ENCODE measurements at places on chromosomes 4 and X.

- DNase-seq: no peak
Measured at GRCh38 chr4:2961811-2962441, 1.3 kb downstream of the NOP14 start.

DNA sequence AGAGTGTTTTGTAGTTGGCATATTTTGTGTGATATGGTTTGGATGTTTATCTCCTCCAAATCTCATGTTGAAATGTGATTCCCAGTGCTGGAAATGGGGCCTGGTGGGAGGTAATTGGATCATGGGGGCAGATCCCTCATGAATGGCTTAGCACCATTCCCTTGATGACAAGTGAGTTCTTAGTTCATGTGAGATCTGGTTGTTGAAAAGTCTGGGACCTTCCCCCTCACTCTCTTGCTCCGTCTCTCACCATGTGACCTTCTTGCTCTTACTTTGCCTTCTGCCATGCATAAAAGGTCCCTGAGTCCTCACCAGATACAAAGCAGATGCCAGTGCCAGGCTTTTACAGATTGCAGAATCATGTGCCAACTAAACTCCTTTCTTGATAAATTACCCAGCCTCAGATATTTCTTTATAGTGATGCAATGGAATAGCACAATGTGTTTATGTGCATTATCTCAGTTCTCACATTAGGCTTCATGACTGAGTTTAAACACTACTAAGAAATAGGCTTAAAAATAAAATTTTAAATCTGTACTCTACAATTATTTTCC lies 1348.8 kb downstream of the STIM2 start:
- no peak for DNase-seq

GRCh38 chrX:42978655-42979379 lies 200.9 kb upstream of the PPP1R2C start:
- DNase-seq: no peak

DNA sequence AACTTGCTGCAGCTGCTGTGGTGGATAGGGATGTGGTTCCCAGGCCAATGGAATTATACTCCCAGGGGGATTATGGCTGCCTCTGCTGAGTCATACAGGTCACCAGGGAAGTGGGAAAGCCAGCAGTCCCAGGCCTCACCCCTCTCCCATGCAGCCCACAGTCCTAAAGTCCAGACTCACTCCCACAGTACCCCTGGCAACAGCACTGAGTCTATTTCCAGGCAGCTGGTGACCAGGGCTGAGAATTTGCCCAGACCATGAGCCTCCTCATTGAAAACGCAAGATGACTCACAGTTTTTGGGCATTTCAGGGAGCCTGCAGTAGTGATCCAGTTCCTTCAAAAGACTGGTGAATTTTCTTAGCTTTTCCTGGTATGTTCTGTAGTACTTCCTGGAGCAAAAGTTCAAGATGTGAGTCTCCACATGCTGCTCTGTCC lies 137.6 kb downstream of the NPNT start:
- no peak for DNase-seq

DNA sequence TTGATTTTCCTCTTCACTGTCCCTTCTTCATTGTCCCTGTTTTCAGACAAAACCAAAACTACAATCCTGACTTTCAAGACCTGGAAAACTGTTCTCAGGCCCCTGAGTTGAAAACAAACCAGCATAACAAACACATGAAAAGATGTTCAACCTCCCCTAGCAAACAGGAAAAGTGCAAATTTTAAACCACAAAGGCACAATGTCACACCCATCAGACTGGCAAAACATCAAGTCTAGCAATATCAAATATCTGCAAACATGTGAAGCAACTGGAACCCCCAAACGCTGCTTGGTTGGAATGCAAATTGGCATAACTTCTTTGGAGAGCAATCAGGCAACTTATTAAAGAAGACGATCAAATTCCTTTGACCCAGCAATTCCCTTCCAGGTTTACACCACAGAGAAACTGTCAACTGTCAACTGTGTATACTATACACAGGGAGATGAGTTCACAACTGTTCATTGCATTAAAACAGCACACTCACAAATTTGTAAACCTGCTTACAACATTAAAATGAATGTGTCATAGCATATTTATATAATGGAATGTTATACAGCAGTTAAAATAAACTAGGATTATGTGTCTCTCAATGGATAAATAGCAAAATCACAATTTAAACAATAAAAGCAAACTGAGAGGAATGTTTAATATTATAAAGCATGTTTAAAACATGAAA lies 7.0 kb downstream of the USP46 start:
- no peak for DNase-seq

GRCh38 chr4:78551420-78552351 lies at the start of gene ANXA3:
Gene ANXA3 (plus strand): TSS chr4:78551770. CDS start chr4:78554474, 2,704 bp downstream.
- no peak for DNase-seq

DNA sequence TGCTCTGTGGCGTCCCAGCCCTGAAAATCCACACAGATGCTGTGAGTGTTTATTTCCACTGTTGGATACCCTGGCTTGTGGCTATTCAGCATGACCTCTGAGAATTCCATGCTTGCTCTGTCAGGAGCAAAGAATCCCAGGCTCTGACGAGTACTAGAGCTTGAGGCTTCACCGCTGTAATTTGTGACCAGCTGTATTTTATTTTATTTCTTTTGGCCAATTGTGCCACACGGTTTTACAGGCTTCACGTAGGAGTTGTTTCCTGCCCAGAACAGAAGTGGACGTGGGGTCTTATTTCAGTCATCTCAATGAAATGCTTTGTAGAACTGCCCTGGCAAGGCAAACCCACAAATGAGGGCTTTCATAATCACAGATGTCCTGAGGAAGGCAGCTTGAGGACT lies 69.4 kb upstream of the CLDN34 start:
- DNase-seq: peak; percentile 22

DNA sequence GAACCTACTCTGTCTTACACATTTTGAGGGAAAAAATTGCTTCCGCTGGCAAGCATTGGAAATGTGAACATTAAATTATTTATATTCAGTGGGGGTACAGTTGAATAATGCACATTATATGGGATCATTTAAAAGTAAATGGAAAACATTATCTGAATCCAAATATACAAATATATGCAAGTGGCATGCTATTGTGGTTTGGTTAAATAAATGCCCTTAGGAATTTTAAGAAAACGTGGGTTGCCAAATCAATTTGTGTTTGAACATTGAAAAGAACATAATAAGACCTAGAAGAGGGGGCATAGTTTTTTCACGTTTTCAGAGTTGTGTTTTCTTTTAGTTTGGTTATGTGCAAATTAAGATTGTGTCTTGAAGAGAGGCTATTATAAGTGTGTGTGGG lies 230.5 kb upstream of the PRKX start:
- DNase-seq: no peak

GRCh38 chr4:2950221-2950989 lies 12.8 kb downstream of the NOP14 start:
- no peak for DNase-seq
